ENCODE measurements at places on chromosomes 11 and 22.

GRCh38 chr22:49269371-49269770 is 558.3 kb downstream of the BRD1 start:
- no peak for DNase-seq

- DNase-seq, result peak; percentile 59
Observed at GRCh38 chr22:22156716-22157347, 87.8 kb upstream of the VPREB1 start.

DNA sequence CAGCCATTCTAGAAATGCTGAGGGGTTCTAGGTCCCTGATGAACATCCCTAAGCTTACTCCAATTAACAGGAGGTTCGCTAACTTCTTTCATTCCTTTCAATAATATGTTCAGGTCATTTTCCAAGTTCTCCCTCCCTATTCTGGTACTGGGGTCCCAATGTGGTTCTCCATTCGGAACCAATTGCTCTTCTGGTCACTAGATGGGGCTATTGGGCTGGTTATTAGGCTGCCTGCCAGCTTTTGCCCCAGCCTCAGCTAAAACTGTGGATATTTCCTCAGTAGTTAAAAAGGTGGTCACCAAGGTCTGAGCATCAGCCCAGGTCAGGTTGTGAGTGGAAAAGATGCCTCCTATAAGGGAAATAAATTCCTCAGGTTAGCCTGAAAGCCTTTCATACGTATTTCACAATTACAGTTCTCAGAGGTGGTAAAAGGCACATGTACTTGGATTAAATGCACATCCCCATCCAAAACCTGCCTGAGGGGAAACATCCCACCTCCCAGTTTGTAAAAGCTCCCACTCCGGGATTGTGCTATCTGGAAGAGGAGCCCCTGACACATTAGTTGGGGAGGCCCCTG is 161.1 kb upstream of the CCDC179 start:
- DNase-seq, result no peak

DNA sequence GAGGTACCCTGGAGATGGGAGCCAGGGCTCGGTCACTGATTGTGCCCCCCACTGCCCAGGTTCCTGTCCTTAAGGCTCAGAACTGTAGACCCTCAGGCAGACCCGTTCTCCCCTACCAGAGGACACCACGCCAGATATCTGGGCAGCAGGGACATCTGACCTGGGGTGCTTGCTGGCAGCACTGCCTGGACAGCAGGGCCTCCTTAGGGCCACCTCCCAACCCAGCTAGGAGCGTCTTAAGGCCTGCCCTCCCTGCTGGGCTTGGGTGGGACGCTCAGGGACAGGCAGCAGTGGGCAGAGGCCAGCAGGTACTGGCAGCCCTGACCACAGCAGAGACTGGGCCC is 3.1 kb downstream of the POLR2L start:
- no peak for DNase-seq

DNA sequence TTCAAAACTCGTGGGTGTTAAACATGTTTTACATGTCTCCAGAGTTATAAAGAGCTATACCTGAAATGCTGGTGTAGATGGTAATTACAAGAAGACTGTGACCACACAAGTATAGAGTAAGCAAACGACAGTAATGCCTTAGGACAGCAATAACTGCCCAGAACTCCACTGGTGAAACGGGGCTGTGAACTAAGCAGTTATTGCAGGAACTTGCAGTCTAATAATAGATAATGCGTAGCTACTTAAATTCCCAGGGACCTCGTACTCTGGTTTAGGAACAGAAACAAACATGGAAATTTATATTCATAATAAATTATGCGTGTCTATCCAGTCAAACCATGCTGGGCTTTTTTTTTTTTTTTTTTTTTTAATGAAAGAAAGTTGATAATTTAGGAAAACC is 24.9 kb upstream of the TP53AIP1 start:
- no peak for DNase-seq

Data from stimulated activated CD8-positive, alpha-beta memory T cell treated with anti-CD3 and anti-CD28 coated beads, Interleukin-7, amount 100 ng/mL, for 48 hours (primary cell).